ENCODE measurements at places on chromosomes 6 and 20.

GRCh38 chr6:15631432-15631831, 31.4 kb downstream of the DTNBP1 start:
- DNase-seq: no peak

DNA sequence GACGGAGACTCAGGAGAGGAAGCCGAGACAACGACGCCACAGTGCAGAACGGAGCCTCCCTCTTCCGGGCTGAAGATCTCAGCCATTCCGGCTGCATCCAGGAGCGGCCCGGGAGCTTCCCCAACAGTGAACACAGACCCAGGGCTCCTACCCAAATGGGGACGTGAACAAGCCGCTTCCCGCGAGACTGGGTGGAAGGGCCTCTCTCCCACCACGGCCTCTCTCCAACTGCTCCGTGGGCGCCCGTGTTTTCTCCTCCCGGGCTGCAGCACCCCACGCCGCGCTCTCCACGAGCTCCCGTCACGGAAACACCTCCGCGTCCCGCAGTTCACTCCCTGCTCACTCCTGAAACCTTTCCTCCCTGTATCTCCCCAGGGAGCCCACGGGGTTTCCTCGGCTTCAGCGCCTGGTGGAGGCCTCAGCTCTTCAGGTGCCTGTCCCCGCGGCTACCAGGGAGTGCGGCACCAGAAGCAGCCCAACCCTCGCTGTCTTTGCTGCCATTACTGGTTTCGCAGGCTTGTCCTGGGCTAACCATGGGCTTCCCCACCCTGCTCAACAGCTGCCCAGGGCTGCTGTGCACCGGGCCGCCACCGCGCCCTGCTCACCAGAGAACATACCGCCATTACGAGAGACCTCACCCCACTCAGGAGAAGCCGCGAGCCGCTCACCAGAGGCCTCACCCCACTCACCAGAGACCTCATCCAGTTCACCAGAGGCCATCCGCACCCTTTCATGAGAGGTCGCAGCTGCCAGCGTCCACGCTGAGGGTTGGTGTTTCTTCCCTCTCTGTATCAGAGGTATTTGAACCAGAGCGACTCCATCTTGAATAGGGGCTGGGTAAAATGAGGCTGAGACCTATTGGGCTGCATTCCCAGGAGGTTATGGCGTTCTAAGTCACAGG, 922.8 kb downstream of the QKI start:
- no peak for DNase-seq

GRCh38 chr6:136716917-136717715, 75.2 kb downstream of the MAP3K5 start:
- DNase-seq: no peak

- DNase-seq: peak; percentile 77
Measured at GRCh38 chr20:33685328-33686099, 671 bp downstream of the E2F1 start.

GRCh38 chr20:43962530-43962929, 47.9 kb downstream of the TOX2 start:
- DNase-seq: no peak

DNA sequence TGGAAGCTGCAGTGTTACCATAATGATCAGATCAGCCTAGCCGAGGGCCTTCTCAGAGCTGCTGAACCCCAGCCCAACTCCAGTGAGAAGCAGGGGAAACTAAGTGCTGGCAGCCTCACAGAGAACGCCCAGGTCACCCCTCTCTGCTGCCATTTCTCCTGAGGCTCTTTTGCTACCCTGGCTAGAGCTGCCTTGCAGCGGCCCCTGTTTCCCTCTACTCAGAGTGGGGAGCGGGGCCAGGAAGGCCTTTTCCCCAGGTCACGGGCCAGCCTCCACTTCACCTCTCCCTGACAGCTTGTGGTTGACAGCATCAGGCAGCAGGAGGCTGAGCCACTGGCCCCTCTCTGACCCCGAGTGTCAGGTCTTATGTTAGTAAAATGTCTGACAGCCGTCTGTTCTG, 22.7 kb downstream of the ACTR5 start:
- no peak for DNase-seq

DNA sequence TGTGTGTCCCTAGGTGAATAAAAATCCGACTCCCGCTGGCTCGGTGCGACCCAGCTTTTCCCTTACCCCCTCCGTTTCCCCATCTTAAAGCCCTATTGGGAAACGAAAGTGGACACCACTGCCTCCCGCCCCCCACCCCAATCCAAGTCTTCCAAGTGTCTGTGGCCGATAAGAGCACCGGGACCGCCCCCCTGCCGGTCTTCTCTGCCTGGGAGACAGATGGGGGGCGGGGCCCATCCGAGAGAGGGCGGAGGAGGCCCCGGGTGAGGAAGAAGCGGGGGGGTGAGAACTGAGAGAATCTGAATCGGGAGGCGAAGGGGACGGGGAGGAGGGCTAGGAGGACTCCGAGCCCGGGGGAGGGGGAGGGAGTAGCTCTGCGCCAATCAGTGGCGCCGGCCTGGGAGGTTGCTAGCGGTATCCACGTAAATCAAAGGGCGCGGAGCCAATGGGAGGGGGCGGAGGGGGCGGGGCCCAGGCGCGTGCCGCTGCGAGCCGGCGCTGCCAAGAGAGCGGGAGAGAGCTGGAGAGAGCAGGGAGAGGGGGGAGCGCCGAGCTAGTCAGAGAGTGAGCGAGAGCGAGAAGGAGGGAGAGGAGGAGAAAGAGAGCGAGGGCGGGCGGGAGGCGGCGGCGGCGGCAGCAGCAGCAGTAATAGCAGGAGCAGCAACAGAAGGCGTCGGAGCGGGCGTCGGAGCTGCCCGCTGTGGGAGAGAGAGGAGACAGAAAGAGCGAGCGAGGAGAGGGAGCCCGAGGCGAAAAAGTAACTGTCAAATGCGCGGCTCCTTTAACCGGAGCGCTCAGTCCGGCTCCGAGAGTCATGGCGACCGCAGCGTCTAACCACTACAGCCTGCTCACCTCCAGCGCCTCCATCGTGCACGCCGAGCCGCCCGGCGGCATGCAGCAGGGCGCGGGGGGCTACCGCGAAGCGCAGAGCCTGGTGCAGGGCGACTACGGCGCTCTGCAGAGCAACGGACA, at the start of gene POU3F2:
Gene POU3F2 (plus strand): TSS at position 515 of the 972 bp plus-strand sequence. CDS start 300 bp downstream, at position 815.
- DNase-seq: peak; percentile 97

DNA sequence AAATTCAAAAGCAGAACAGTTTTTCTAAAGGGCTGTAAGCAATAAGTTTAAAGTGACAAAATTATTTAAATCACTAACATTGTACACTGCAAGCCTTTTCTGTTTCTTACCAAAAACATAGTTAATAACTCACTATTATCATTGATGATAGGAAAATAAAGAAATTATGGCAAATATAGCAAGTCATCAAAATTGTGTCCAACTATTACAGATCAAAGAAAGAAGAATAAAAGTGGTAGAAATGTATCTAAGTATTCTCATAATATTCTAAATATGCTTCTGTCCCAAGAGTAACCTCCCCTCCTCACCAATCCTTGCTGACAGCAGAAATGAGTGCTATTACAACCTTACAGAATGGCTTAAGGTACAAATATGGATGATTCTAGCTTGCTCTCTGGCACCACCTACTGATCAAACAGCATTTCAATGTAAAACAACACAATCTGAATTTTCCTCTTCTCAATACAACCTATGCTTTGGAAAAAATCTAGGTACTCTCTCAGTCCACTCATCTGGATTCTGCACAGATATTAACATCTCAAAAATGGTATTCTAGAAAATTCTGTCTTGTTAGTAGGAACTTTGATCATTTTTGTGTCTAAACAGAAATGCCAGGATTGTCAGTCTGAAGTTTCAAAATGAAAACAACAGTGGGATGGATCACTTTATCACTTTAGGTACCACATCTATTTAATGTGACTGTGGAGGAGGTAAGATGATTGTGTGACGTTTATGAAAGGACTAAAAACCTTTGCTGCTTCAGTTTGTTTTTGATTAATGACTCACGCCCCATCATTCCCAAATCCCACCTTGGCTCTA, 40.9 kb downstream of the ZFP64 start:
- DNase-seq: peak; percentile 48

- no peak for DNase-seq
Measured at GRCh38 chr20:57522380-57523140, 2.4 kb downstream of the CTCFL start.

Data from NCI-H1417 (cell line).